Fibroblast of skin of back (primary cell): ENCODE measurements at places on chromosomes 12 and 14.

- DNase-seq, result no peak
Observed at GRCh38 chr14:86346818-86347384, 817.0 kb downstream of the FLRT2 start.

DNA sequence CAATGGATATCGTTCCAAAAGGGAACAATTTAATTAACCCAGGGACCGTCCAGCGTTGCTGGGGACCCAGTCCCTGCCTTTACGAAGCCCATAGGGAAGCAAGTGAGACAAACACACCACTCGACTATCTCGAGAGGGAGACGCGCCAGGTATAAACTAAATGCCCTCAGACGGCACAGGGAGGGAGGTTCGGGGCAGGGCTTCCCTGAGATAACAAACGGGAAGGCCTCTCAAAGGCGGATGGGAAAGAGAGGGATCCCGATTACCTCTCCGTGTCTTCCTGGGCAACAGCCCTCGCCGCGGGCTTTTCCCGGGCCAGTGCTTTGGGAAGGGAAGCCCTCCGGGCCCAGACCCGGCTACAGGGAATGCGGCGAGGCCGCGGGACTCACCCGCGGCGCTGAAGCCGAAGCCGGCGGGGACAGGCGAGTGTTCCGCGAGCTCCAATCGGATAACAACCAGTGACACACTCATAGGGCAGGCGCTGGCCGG lies 390 bp downstream of the BRAP start:
- no peak for DNase-seq

DNA sequence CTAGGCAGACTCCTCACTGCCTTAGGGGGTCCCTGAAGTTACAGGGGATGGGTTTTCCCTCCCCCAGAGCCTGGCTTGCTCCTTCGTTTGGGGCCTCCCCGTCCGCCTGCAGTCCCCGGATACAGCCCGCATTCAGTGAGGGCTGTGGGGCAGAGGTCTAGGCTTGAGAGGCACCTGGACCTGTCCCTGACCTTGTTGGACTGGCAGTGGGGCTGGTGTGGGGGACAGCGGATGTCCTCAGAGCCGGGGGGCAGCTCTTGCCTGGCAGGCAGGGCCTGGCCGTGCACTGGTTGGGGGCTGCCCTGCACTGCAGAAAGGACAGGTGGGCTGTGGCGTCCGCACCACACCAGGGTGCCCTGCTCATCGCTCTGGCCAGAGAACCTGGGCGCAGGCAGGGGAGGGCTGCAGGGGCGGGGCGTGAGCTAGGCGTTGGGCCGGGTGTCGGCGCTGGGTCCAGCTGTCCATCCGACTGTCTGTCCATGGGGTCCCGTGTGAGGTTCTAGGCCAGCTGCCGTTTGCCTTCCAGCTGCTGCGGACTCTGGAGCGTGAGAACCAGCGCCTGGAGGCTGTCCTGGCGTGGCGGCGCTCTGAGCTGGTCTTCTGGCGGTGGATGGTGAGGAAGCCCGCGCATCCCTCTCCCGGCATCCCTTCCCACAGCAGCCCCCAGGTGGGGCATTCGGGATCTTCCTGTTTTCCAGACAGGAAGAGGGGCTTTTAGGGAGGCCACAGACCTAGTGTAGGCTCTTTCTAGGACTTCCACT lies 6.0 kb downstream of the TEDC1 start:
- no peak for DNase-seq

DNA sequence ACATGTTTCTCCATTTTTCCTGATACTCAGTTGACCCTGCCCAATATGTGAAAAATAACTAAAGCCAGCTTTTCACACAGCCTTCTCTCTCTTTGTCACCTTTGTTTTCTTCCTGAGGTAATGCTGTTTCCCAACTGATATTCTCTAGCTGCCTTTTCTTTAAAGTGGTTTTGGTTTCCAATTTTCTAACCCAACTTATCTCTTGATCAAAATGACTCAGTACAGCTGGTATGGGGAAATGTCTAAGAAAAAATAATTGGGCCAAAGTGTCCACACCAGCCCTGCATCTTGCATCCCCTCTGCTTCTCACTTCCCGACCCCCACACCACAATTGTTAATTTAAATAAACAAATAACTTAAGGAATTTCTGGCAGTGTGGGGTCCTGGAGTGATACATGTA lies 193.8 kb downstream of the SYT1 start:
- peak; percentile 43 for DNase-seq
